ENCODE measurements at places on chromosomes 13 and 19.

DNA sequence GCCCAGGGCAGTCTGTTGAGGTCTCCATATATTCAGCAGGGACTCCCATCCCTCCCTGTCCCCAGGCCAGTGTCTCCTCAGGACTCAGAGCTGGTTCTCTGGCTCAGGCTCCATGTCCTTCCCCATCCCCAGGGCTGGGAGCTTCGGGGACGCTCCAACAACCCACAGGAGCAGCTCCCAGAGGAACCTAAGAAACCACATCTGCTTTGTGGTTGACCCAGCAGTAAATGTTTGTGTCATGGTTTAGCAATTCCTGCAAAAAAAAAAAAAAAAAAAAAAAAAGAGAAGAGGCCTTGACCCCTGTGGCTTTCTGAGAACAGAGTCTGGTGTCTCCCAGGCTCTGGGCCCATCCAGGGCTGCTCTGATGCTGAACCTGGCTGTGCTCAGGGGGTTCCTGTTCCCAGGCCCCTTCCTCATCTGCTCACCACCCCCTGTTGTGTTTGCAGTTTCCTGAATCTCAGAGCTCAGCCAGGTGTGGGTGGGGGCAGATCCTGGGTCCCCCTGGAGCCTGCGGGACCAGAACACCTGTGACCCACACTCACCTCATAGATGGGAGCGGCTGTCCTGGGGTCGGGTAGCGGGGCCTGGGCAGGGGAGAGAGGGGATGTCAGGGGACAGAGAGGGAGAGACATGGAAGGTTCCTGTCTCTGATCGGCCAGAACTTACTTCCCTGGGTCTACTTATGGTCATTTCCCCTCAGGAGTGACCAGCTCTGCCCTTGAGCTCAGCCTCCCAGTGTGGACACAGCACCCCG is 25.2 kb upstream of the CEACAM1 start:
- DNase-seq, result peak; percentile 82

- no peak for DNase-seq
Measured at GRCh38 chr13:32195713-32196112, 119.5 kb downstream of the ZAR1L start.

DNA sequence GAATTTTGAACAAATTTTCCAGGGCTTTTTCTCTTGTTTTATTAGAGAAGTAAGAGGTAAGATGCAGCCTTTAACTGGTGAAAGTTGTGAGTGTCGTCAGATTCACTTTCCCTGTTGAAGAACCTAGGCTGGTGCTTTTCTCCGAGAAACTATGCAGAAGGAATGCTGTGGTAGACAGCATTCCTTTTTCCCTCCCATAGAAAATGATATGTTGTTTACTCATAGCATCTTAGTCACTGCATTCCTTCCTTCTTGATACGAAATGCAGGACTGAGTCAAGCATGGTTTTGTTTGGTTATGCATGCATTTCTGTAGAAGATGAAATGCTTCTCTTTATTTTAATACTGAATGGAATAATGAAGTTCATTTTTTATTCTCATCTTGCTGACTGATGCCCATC is 3.4 kb downstream of the ITGBL1 start:
- peak; percentile 87 for DNase-seq

- no peak for DNase-seq
Measured at GRCh38 chr19:1357531-1358109, 26.1 kb upstream of the NDUFS7 start.

DNA sequence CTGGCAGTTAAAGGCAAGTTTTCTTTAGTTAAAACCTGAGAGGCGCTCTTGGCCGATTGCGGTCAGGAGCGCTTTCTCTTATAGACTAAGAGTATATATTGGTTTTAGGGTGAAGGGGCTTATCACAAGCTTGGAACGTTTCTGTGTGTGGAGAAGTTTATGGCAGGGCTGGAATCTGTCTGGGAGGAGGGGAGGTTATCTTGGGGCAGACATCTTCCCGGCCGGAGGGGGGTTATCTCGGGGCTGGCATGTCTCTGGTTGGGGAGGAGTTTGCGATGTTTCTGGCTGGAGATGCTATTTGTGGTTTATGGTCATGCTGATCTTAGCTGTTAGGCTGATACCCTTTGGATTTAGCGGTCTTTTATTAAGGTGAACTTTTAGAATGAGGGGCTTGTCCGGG is 18.3 kb downstream of the KDM4B start:
- DNase-seq, result no peak

DNA sequence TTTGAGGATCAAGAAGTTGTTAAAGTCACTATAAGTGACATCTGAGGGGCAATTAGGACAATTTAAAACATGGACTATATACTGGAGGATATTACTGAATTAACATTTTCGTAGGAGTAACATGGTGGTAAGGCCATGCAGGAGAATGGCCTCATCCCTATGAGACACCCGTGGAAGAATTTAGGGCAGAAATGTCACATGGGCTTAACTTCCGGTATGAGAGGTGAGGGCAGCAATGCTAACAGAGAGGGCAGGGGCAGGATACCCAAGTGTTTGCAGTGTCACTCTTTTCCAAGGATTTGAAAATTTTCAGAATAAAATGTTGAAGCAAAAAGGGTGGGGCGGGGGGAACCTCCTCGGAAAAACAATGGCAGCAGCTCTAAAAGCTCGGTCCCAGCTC is 23.6 kb downstream of the RANBP3 start:
- peak; percentile 72 for DNase-seq

DNA sequence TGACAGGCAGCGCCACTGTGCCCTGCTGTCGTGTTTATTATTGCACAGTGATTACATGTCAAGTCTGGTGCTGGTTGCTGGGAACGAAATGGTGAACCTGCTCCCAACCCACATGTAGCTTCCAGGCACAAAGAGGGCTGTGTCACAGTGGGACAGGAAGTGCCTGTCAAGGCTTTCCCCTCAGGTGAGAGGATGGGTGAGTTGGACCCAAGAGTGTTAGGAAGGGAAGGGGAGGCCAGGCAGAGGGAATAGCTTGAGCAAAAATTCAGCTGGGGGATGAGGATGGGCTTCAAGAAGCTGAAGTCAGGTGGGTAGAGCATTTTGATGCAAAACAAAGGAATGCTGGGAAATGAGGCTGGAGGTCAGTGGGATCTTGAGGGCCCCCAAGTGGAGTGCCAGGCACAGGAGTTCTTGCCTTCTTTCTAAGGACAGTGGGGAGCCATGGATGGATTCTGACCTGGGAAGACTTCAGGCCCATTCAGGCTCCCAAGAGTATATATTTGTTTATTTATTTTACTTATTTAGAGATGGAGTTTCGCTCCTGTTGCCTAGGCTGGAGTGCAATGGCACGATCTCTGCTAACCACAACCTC is 8.5 kb upstream of the QTRT1 start:
- peak; percentile 14 for DNase-seq

DNA sequence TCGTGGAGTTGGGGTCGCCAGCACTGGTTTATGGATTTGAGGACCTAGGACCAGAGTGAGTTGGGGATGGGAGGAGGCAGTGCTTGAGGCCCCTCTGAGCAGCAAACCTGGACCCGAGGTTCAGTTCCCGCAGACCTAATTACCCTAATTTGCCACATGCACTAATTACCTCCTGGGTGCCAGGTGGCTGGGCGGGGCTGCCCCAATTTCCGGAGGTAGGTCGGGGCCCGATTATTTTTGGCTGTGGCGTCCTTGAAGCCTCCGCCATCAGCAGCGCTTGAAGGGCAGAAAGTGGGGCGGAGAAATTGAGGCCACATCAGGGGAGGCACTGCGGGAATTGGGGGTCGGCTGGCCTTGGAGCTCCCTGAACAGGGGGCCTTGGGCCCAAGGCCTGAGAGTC is 5.9 kb upstream of the HOMER3 start:
- DNase-seq, result peak; percentile 29

DNA sequence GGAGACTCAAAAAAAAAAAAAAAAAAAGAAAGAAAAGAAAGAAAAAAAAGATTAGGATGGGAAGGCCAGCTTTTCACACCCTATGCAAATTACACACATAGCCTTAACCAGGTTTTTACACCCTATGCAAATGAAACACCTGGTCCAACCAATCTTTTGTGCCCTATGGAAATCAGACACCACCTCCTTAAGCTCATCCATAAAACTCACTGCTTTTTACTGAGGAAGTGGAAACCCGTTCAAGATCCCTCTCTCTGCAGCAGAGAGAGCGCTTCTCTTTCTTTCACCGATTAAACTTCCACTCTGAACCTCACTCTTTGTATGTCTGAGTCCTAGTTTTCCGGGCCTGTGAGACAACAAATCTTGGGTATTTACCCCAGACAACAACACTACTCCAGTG is 25.3 kb upstream of the HOMER3 start:
- DNase-seq, result no peak

GRCh38 chr19:49553451-49554271 is 25.9 kb downstream of the RCN3 start:
- peak; percentile 98 for DNase-seq

Data from osteoblast (primary cell).